ENCODE measurements at places on chromosomes 6 and 20.

DNA sequence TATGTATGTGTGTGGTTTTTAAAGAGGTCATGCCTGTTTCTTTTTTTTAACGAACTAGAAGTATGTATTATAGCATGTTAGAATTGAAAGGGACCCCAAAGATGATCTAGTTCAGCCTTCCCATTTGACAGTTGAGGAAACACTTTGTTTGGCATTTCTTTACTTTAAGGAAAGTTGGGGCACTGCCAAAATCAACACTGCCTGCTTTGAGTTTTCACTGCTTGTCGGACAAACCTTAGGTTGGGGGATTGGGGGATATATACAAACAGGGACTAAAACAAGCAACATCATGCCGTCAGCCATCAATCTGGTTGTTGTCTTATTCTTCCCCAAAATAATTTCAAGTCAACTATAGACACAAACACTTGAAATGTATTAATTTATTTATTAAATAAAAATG, 14.1 kb upstream of the CALHM6 start:
- DNase-seq = no peak

DNA sequence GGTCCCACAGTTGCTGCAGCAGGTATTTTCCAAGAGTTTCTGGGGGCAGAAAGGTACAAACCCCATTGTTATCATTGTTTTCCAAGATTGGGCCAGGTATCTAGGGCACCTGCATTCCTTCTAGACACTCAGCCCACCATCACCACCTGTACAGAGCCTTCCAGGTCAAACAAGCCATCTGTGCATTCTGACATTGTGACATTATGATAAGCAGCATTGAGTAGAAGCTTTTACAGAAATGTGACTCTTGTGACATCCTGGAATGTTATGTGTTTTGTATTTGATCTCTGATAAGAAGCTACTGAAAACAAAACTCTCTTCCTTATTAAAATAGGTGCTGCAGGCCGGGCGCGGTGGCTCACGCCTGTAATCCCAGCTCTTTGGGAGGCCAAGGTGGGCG, 128.1 kb upstream of the CCN2 start:
- DNase-seq = no peak

- no peak for DNase-seq
These were observed 26.1 kb downstream of the GPR63 start for GRCh38 chr6:96811136-96811535.

- DNase-seq = peak; percentile 77
These were observed at the start of gene CENPB for GRCh38 chr20:3786665-3787323. CENPB (minus strand) TSS chr20:3786740; CDS start chr20:3786483, 257 bp downstream.

DNA sequence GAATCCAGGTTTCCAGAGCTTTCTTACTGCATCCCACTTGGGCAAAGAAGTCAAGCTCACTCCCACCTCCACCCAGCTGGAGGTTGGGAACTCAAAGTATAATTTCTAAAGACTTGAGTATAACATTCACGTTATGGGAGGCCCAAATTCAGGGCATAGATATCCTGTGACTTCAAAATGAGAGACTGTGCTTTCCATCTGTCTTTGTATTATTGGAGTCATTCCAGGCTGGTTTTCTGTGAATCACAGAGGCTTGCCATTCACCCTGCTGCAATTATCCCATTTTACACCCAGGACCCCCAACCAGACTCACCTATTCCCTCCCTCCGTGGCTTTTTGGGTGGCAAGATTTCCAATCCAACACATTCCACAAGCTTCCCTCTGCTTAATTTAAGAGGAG, 19.3 kb upstream of the SRC start:
- no peak for DNase-seq

- no peak for DNase-seq
These were observed 33.8 kb downstream of the STX7 start for GRCh38 chr6:132479131-132479530.

GRCh38 chr6:55492259-55492658, 86.7 kb downstream of the HMGCLL1 start:
- DNase-seq = no peak

GRCh38 chr6:75458895-75459294, 34.7 kb downstream of the FILIP1 start:
- no peak for DNase-seq

- DNase-seq = no peak
These were observed 190.4 kb downstream of the DOK5 start for GRCh38 chr20:54665812-54666211.

DNA sequence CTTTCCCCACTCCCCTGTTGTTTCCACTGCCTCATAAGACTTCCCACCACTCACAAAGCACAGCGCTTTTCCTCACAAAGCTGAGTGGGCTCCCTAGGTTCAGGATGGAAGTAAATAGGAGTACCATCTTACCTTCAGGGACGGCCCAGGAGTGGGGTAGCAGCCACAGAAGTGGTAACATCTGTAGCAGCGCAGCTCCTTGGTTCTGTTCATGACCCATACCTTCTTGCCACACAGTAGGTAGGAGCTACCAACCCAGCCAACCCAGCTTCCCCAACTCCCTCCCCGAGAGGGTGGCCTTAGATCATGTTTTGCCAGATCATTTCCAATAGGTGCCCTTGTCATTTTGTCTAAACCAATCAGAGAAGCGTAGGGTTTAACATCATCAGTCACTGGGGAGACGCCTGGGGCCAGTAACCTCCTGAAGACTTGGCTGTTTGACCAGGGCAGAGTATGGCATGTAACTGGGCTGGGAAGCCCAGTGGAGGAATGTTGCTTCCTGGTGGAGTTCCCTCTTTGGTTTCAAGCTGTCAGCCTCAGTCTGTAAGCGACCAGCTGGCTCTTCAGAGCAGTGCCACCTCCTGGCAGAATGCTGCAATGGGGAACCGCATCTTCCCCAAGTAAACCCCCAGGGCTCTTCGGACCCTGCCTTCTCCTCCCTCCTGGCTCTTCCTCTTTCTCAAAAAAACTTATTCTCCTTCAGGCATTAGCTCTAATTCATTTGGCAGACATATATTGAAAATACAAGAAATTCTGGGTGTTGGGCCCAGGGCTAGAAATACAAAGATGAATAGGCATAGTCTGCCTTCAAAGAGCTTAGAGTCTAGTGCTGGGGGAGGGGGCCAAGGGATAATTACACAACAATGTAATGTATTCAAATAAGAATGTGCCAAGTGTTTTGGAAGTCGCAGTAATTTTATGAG, at the start of gene HLA-DMA:
HLA-DMA (minus strand) TSS at position 281 of the 923 bp plus-strand sequence; CDS start at position 220, 61 bp downstream.
- peak; percentile 97 for DNase-seq

- no peak for DNase-seq
These were observed 52.2 kb downstream of the TPBG start for GRCh38 chr6:82415820-82416219.

DNA sequence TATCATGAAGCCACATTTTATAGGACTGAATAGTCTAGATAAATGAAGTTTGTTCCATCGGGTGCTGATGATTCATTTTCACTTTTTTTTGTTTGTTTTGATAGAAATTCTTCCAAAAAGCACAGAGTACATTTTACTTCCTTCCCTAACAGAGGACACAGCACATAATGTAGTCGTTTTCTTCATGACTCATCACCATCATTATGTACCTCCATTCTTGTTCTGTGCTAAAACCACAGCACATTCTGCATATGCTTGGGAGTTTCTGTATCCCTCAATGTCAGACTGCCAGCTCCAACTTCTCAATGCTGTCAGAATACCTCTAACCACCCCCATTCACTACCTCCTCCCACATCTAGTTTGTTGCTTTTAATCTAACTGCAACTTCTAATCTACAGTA, 1004.9 kb upstream of the ADGRB3 start:
- no peak for DNase-seq

DNA sequence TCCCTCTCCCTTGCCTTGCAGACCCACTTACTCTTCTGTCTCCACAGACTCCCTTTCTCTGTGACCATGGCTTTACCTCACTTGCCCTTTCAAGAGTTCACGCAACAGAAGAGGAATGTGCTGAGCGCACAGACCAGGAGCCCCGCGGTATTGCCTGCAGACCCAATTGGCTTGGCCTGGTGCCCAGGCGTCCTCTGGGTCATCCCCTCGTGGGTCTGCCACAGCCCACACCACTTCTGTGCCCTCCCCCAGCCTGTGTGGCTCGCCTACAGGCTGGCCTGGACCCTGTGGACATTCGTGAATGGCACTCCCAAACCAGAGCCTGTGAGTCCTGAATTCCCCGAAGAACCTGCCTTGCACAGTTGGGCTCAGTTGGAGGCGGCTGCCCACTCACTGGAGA, 15.3 kb upstream of the NINL start:
- no peak for DNase-seq

GRCh38 chr6:143136647-143137046, 76.0 kb downstream of the AIG1 start:
- no peak for DNase-seq
